Stimulated activated CD4-positive, alpha-beta T cell treated with anti-CD3 and anti-CD28 coated beads, Interleukin-1b, Interleukin-23, amount 100 ng/mL, for 1 hour (primary cell): ENCODE measurements at places on chromosomes 2 and 18.

GRCh38 chr2:115413791-115414190 is 971.4 kb downstream of the DPP10 start:
- no peak for DNase-seq

- no peak for DNase-seq
Measured at GRCh38 chr2:72694715-72695496, 130.9 kb downstream of the EXOC6B start.

- no peak for DNase-seq
Measured at GRCh38 chr2:164810843-164811242, 30.8 kb downstream of the COBLL1 start.

- DNase-seq: no peak
Measured at GRCh38 chr2:26001743-26002351, 19.6 kb upstream of the KIF3C start.

- no peak for DNase-seq
Measured at GRCh38 chr2:152098496-152099366, at the start of gene CACNB4. Gene CACNB4 (minus strand): TSS chr2:152099044.

- no peak for DNase-seq
Measured at GRCh38 chr2:28842042-28842441, 28.1 kb downstream of the TRMT61B start.

DNA sequence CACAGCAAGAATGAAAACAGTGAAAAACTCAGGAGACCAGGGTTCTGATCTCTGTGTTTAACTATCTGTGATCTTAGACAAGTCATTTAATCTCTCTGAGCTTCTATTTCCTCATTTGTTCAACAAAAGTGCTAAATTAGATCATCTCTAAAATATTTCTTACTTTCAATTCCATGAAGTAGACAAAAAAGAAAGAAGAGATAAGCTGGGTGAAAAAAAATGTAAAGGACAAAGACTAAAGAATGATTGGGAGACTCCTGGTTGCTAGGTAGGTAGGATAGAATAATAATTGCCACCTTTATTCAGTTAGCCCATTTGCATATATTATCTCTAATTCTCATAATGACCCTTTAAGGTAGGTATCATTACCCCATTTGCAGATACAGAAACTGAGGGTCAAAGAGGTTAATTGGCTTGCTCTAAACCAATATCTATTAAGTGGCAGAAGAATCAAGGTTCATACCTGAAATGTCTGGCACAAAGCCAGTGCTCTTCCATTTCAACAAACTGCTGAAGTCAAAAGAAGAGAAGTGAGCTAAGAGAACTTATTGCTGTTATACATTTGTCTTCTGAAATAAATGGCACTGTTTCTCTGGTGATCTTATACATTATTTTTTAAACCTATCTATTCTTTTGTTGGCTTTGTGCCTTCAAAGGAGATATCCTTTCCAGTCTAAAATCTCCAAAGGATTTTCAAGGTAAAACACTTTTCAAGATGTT is 141.7 kb downstream of the OTX1 start:
- no peak for DNase-seq

DNA sequence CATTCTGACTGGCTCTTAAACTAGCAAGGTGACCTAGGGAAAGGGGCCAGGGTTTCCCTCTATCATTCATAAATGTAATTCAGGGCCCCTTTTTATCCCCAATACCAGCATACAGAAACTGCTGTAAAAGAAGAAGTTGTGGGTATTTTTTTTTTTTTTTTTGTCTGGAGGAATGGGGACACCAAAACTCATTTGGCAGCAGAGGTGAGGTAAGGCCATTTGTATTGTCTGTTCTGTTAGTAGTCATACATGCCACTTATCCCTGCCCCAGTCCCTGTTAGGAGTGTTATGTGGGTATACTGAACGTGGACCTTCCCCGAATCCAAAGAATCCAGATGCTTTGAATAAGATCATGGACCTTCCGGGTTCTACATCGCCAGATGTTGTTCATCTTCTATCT is 1.7 kb downstream of the SEPTIN2 start:
- no peak for DNase-seq
